ENCODE measurements at places on chromosomes 5 and 9. TPM values are rescaled to one million over a fixed set of nuclear protein-coding genes. Genes with fewer than 3 reads are reported as not detected.

SLC2A6 gene
- total RNA-seq: 2.9 TPM

VPS13A gene
- total RNA-seq: 26.5 TPM

LRRC70 gene
- 0.83 TPM for total RNA-seq

CRB2 gene
- total RNA-seq: not detected

NOXA1 gene
- total RNA-seq: not detected

MELK gene
- 27.4 TPM for total RNA-seq

PCDHA8 gene
- total RNA-seq: under 0.01 TPM

All from IMR-90 (cell line).